AG09309 (cell line): ENCODE measurements at places on chromosomes 13 and 19.

DNA sequence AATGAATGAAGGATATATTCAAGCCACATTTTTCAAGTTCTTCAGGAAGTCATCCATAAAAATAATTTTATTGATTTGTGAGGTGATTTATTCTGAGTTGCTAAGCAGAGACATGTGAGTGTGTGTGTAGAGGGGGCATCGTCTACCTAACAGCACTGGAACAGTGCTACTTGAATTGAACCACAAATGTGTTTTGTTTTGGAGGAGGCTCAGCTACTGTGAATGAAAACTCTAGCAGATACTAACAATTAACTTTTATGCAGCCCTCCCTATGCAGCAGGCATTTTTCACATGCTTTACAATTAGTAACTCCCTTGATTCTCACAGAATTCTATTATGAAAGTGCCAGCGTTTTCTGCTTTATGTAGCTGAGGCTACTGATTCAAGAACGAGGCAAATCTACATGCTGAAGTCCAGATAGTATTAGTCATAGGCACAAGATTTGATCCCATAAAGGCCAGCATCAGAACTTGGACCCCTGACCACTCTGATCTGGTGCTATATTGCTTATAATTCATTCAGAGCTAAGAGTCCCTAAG, 103.7 kb downstream of the MYO16 start:
- no peak for DNase-seq

DNA sequence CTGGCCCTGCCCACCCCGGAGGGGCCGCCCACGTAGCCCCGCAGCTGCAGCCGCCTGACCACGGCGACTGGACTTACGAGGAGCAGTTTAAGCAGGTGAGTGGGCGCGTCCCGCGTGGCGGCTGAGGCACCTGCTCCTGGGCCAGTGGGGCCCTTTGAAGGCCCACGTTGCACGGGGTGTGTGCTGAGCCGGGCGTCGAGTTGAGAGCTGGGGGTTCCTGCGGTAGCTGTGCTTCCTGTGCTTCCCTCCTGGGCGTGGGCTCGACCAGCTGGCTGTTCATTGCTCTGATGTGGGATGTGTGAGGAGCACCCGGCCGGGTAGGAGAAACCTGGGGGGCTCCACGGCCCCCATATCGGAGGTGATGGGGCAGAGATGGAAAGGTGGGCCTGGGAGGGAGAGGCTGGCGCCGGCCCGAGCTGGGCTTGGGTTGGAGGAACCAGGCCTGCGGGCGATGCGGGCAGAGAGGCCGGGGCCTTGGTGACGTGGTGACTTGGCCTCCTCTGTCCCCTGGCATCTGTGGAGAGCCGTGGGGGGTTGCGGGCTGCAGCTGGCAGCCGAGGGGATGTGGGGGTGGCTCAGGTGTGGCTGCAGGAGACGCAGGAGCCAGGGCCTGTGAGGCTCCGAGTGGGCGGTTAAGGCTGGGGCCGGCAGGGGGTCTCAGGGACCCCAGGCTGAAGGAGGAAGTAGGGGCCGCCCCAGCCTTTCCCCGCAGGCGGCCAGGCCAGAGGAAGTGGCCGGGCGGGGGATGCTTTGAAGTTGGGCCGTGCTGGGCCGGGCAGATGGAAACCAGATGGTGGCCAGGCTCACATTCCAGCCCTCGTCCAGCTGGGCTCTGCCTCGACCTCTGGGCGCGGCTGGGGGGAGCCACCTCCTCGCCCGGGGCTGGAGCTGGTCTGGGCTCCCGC, 7.1 kb downstream of the ARID3A start:
- peak; percentile 63 for DNase-seq

DNA sequence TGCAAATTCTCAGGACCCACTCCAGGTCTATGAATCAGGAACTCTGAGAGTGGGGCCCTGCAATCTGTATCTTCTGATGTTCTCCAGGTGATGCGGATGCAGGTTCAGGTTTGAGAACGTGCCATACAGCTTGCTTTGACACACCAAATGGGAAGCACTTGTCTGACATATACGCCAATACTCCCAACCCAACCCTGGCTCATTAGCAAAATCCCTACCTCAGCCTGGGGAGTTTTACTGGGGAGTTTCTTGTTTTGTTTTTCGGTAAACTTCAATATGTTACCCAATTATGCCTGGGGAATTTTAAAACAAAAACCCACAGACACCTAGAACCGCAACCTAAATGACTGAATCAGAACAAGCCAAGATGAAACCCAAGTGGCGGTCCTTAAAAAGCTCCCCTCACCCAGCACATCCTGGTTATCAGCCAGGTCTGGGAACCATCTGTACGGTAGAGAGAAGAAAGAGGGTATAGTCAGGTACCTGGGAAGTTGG, 41.2 kb downstream of the ABCC4 start:
- DNase-seq, result no peak

GRCh38 chr13:109494925-109495369, 291.4 kb downstream of the IRS2 start:
- peak; percentile 37 for DNase-seq

DNA sequence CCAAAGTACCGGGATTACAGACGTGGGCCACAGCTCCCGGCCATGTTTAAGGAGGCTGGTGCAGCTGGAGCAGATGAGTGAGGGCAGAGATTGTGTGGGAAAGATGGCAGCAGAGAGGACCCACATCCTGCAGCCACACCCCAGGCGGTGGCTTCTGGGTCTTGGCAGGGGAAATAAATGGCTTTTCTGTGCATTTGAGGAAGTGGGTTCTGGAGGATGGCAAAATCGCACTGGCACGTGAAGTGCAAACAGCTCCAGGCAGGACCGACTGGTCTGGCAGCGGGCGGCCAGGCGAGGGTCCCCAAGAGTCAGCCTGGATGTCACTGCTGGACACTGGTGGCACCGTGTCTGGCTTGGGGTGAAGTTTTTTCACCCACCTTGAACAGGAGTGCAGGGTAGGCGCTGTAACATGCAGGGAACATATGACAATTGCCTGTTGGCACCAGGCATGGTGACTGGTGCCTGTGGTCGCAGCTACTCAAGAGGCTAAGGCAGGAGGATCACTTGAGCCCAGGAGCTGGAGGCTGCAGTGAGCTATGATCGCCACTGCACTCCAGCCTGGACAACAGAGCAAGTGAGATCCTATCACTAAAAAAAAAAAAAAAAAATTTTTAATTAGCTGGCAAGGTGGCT, 8.4 kb downstream of the B3GNT3 start:
- DNase-seq, result no peak

DNA sequence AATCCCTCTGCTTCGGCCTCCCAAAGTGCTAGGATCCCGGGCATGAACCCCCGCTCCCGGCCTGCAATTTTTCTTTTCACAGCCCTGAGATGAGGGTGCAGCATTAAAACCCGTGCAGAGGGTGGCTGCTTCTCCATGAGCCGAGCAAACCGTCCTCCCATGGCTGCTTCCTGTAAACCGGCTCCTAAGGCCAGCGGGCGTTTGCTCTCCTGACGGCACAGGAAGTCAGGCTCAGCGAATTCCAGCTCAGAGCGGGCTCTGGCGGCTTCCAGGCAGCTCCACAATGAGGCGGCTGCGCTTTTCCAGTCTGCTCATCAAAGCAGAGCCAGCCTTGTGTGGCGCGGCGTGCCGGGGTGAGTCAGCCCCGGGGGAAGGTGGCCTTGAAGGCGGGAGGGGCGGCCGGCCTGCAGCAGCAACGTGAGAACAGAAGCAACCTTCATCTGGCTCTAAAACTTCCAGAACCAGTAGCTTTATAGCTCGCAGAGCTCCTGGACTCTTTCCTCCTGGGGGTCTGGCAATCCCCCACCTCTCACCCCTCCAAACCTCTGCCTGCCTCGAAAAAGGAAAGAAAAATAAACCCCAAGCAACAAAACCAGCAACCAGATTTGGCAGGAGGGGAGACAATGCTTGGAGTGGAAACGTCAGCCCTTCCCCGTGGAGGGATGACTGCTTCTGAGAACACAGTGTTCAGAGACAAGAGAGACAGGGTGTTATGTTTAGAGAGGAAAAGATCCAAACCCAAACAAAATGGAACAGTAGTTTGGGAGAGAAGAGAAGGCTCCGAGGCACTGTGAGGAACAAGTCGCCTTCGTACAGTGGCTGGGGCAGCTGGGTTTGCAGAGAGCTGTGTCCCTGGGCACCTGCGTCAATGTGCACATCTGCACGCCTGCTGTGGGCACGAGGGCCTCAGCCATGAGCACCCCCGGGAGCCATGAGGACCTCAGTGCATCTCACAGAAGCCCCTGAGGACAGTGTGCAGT, 67.8 kb downstream of the GADD45B start:
- DNase-seq, result peak; percentile 89

DNA sequence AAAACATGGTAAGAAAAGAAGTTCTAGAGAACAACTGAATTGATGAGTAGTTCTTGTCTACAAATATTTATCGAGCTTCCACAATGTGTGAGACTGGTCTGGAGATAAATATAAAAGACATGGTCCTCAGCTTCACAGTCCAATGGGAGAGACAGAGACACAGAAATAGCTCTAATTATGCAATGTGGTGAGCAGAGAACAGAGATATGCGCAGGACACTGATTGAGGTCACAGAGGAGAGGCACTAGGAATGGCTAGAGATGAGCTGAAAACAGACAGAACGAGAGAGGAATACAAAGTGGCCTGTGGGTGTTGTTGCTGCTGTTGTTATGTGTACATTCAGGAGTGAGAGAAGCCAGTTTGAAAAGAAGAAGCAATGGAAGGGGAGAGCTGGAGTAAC, 53.2 kb downstream of the GPALPP1 start:
- DNase-seq, result no peak

- no peak for DNase-seq
Measured at GRCh38 chr13:106623799-106624460, 56.0 kb upstream of the ARGLU1 start.

DNA sequence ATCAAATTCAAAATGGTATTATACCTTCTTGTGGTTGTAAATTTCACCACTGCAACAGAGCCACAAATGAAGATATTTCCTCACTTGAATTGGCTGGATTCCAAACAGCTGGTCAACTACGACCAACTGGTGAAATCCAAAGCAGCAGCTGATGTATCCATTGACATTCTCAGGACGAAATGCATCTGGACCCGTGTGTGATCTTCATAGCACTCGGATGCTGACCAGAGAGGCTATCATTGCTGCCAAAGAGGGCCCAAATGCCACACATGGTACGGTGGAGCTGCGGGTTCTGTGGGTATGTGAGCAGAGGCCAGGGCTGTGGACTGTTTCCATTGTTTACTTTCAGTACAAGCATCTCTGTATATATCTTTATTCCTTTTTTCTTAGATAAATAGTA, 25.6 kb upstream of the PCCA start:
- DNase-seq, result no peak

GRCh38 chr19:40799558-40800338, 757 bp downstream of the EGLN2 start:
- DNase-seq, result no peak

DNA sequence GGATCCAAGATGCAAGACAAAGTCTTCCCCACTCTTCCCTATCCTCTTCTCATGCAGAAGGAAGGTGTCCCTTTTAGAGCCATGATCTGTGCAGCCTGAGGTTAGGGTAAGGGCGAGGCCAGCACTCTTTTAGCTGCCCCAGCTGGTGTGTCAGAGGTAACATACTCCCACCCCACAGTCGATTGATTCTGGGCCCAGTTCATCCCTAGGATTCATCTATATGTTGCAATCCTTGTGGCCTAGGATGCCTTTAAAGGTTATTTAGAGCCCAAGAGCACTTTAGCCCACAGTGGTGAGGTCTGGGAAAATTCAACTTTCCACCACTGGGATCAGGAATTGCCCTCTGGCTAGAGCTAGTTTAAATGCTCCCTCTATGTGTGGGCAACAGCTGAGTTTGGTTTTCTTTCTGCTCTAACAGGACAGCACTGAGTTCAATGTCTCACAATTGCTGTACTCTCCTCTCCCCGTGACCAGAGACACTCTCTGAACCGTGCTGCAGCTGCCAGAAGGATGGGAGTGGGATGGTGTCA, 201.3 kb upstream of the SERP2 start:
- DNase-seq, result no peak

DNA sequence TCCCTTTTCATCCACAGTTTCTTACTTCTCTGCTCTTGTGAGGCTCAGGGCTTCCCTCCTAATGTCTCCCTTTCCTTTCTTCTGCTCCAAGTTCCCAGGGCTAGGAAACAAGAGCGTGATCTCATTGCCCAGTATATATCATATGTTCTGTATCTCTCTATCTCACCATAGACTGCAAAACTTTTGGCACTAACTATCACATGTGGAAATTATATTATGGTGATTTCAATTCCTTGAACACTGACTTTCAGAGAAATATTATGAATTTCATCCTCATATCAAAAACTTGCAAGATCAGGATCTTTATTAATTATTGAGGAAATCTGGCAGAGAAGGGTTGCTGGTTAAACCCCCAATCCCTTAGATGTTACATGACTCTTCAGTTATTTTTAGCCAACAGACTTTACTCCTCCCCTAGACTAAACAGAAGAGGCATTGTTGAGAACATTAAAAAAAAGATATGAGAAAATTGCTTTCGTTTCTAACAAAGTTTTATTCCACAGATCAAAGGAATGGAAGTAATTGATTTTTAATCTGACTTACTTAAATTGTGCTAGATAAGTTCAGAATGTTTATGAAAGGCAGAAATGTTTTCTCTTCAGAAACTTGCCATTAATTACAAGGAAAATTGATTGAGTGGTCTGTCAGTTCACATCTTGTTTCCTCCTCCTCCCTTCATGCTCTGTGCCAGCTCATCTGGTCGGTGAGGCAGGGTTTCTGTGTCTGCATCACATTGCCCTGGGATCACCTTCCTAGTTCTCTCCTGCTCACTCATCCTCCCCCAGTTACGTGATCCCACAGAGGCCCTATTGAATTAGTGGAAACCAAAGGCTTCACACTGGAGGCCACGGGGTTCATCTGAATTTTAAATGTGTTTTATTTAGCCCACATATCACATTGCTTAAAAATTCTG, 378.5 kb downstream of the LMO7 start:
- no peak for DNase-seq
